NCI-H1092 (cell line): ENCODE measurements at places on chromosomes 6 and 20.

DNA sequence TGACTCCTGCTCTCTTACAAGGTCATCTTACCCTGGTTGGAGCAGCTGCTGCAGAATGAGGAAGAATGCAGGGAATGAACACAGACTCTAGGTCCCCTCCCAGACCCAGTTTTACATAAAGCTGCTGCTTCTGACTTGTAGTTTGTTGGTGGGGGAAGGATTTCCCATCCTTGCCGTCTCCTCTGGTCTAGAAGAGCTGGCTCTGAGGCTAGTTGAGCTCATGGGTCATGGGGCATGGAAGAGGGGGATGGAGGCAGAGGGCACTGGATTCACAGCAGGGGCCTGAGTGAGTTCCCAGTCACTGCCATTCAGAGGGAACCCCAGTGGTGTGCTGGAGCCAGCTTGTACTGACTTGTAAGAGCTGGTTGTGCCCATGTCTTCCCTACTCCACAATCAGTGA is 9.2 kb upstream of the GUCA1A start:
- DNase-seq, result no peak

- no peak for DNase-seq
Observed at GRCh38 chr6:96545882-96546281, 17.0 kb upstream of the FHL5 start.

GRCh38 chr20:61953037-61954021 is 112.4 kb downstream of the TAF4 start:
- no peak for DNase-seq

DNA sequence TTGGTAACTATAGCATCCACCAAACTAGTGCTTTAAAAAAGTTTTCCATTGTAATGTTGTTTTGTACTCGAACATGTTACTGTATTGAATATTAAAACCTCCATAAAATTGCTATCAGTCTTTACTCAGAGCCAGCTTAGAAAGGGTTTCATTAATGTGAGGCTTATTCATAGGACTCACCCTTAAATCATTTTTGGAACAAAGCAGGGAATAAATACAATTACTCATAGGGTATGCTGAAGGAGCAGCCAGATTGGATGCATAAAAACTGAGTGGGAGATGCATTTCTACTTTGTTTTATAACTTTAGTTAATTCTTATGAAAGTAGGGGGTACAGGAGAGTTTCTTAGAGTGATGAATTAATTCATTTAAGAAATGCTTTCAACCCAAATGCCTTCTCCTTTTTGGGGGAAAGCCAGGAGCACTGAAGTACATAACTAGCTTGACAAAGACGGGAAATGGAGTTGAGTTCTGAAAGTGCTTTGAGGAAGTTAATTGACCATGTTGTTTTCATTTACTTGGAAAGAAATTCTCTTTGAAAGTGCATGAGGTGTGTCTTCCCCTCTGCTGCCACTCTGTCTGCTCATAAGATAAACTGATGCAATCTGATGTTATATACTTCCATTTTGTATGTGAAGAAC is 90.3 kb downstream of the RNF144B start:
- DNase-seq, result no peak

GRCh38 chr6:88563277-88563625 is 397.1 kb upstream of the CNR1 start:
- DNase-seq, result no peak

DNA sequence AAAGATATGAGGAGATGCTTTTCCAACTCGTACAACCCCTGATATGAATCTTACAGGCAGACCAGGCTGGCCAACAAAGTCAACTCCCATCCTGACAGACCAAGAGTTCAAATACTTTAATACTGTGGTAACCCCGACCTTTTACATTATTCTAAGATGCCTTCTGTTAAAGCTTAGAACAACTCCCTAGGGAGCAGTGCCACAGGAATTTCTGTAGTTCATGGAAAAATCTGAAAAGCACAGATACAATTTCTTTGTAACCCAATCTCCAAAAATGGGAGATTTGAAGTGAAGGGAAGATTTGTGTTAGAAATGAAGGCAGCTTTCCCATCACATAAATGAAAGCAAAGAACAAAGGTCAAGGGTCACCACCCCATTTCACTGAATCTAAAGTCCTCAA is 151.3 kb upstream of the BEND6 start:
- no peak for DNase-seq
